ENCODE measurements at places on chromosomes 4 and X.

DNA sequence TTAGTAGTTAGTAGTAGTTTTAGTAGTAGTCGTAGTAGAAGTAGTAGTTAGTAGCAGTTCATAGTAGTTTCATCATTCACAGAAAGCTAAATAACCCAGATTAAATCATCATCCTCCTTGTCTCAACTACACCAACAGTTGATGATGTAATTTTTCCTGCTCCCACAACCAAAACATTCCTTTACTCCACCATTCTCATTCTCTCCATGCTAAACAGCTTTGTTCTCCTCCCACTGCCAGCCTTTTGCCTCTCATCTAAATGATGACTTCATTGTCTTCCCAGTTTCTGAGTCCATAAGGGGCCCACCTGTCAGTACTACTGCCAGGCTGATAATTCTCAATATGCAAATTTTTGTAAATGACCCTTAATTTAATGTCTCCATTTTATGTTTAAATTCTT is 68.9 kb downstream of the ARHGAP24 start:
- no peak for DNase-seq

GRCh38 chrX:8726031-8726652 is 5.8 kb downstream of the ANOS1 start:
- DNase-seq: no peak

DNA sequence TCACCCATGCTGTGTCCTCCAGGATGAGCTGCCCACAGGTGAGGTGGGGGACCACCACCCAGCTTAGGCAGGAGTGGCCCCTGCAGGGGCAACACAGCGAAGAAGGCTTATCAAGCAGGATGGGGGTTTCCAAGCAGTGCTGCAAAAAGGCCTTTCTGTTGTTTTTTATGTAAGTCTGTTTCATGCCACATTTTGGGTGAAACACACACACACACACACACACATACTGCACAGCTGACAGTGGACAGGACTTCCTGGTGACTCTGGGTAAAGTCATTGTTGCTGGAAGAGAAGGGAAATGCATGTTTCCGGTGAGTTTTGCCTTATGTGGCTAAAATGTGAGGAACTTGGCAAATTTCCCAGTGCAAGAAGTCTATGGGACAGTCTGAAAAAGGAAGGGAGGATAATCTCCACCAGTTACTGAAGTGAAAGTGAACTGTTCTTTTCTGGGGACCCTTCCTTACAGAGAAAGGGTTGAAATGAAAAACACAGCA is 119.2 kb downstream of the IRF2 start:
- no peak for DNase-seq

- no peak for DNase-seq
Observed at GRCh38 chr4:53055274-53055673, 193.2 kb downstream of the RASL11B start.

- no peak for DNase-seq
Observed at GRCh38 chrX:38862100-38862499, 60.8 kb downstream of the MID1IP1 start.

- DNase-seq: no peak
Observed at GRCh38 chr4:6228158-6229067, 28.1 kb upstream of the JAKMIP1 start.

DNA sequence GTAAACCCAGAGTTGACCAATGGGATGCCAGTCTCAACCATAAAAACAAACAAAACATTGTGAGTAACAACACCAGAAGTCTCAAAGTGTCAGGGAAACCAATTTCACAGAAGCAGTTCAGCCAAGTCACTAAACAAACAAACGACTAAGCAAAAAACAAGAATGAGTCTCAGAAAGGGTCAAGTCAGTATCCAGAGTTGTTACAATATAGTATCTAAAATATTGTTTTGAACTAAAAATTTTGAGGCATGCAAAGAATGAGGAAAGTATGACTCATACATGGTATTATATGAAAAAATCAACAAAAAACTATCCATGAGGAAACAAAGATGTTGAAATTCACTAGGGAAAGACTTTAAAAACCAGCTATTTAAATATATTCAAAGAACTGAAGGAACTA is 70.6 kb downstream of the AR start:
- DNase-seq: no peak
